ENCODE measurements at places on chromosomes 1 and 21.

GRCh38 chr21:42144679-42145568 lies 73.8 kb downstream of the UMODL1 start:
- DNase-seq, result no peak

GRCh38 chr1:86030180-86030579 lies 126.4 kb downstream of the COL24A1 start:
- no peak for DNase-seq

GRCh38 chr1:115118611-115119010 lies 29.3 kb upstream of the TSPAN2 start:
- no peak for DNase-seq

GRCh38 chr1:84995484-84996334 lies 1.2 kb downstream of the MCOLN2 start:
- no peak for DNase-seq

DNA sequence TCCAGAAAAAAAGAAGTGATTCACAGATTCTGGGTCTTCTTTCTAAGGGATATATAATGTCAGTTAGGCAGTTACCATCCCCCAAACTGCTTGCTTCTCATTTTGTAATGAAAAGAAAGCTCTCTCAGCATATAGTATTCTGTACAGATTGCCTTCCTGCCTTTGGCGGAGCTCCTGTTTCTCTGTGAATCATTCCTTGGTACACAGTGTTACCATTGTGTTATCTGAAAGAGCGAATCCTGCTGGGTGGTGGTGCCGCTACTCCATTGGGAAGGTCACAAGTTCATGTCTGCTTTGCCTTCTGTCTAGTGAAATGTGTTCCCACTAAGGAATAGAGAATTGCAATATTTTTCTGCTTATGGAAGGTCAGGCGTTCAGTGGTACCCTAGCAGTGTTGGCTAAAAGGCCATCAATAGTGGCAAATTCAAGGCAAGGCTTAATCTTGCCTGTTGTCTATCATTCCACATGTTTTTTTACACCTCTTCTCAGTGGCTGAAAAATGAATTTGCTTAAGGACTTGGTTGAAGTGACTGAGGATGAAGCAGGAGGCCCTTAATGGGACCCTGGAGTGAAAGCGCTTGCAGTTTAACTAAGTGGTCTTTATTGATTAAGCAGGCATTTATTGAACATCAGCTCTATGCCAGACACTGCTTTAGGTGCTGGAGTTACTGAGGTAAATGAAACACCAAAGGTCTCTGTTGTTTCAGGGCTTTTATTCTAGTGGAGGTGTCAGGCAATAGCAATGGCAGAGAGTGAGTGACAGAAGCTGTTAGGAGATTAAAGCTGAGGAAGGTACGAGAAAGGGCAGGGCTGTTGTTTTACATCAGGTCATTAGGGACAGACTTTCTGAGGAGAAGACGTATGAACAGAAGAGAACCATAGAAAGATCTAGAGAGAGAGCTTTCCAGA lies 186.7 kb downstream of the PDE4B start:
- no peak for DNase-seq

DNA sequence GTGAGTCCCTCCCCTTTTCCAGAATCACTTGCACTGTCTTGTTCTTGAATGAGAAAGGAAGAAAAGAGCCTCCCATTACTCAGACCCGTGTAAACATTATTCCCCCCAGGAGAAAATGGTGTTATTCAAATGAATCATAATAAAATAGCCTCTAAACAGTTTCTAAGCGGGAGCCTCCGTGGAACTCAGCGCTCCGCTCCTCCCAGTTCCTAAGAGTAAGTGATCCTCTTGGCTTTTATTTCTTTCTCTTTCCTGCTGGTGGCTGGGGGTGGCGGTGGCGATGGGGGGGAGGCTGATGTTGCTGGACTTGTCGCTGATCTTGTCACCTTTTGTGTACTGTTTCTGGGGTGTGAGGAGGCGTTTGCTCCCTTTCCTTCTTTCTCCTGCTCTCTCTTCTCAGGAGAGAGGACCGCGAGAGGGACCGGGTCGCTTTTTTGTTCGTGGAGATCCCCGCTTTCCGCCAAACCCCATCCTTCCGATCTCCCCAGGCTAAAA lies 781 bp downstream of the PROX1 start:
- DNase-seq, result no peak

DNA sequence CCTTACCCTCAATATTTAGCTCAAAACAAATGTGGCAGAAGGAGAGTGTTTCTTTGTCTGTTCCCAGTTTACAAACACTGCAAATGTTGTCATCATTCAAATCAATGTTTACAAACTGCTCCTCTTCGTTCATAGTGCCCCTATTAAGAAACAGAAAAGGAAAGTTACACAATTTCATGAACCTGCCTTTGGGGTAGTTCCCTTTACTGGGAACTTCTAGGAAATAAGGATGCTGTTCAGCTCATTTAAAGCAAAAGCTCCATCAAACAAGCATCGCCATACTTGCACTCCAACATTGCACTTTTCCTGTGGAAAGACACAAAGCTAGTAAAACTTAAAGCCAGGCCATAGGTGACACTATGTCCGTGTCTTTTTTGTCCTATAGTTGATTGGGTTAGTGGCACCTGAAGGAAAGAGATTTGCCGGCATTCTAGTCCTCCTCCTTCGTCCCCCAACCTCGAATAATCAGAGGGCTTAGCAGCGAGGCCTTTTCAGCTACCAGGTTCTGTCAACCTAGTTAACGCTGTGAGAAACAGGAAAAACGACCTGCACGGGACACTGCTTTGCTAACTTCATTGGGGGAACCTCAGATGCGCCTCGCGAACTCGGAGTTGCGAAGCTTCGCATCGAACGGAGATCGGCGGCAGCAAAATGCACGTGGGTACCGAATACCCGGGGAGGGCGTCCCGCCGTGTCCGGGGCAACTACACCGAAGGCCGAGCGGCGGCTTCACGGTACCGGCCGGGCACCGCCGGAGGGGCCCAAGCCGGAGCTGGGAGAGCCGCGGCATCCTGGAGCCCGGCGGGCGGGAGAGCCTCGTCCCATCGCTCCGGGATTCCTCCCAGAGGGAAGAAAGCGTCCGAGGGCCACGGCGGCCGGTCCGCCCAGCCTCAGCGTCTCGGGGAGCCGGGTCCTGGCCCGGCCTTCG lies 706 bp downstream of the C21orf91 start:
- no peak for DNase-seq

DNA sequence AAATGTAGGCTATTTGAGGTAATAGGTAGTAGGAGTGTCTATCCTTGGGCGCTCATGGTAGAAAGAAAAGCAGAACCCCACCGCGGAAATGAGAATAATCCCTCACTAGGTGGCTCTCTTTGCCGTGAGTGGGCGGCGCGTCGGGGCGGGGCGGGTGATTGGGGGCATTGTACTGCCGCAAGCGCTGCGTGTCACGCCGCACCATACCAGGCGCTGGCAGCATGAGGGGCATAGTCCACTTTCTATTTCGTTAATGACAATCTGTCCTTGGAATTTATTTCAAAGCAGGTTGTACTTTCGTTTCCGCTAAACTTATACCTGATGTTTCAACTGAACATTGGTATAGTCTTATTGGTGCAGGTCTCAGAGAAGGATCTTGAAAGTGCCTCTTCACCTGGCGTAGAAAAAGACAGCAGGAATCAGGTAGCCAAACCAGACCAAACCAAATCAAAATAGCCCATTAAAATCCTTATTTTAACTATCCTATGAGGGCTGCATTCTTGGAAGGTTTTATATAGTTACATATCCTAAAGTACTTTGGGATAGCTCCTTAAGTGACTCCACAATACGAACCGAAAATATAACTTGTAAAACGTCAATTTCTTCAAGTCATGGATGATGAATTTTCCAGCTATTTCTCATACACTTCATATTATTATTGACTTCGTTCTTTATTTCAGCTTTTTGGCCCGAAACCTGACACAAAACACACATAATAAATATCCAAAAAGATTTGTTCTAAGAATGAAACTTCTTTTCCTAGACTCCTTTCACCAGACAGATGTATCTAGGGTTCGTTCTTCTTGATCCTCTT lies 1.9 kb upstream of the SMG7 start:
- DNase-seq, result peak; percentile 85

GRCh38 chr21:45528028-45528705 lies 14.1 kb downstream of the SLC19A1 start:
- DNase-seq, result no peak

DNA sequence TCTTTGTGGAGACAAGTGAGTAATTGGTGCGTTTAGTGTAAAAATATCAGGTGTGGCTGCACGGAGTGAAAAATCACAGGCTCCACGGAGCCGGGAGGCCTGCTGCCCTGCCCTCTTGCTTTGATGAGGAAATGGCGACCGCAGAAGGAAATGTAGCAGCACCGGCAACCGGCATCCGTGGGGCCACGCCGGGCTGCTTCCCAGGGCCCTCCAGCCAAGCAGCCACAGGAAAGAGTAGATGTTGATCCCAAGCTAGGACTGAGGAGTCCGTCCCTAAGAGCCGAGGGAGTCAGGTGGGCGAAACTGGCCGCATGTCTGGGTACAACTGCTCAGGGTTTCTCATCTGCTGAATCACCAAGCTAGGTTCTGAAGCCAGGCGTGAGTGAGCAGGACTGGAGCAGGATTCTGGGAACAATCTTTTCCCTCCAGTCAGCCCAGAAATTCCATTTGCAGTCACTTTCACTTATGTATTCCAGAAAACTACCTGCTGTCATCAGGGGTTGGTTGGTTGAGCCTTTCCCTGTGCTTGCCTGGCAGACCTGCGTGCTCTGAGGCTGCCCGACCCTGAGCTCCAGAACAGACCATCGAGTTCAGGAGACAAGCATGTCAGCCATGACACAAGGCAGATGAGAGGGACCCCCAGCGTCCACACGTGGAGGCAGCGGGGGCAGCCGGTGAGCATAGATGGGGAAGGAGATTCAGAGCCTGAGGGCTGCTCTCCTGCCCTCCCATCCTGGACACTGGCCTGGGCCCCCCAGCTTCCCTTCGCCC lies 5.8 kb upstream of the ITGB2 start:
- no peak for DNase-seq

GRCh38 chr1:174659823-174660222 lies 212.1 kb downstream of the GPR52 start:
- no peak for DNase-seq

GRCh38 chr1:67645495-67646144 lies 39.4 kb upstream of the GADD45A start:
- no peak for DNase-seq

DNA sequence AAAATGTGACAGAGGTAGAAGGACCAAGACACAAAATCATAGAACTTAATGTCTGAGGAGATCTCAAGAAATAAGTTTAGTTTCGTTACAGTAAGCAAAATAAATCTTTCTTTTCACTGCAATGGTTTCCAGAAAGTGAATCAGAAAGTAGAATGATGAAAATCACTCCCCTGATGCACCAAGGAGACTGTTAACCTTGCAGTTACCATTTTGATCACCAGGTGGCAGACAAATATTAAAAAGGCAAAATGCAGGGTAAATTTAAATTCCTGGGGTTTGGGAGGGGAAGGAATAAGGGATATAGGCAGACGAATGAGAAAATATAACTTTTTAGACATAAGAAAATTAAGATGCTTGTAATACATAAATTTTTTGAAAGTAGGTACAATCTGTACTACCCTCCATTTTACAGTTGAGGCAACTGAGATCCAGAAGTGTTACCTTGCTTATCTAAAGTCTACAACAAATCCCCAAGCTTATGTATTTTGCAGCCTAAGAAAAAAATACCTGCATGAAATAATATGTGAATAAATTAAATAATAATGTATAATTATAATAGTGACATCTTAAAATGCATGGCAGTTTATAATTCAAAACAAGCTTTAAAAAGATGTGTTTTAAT lies 253.2 kb downstream of the CRB1 start:
- DNase-seq, result peak; percentile 15

- no peak for DNase-seq
Observed at GRCh38 chr1:107787299-107787698, 177.7 kb downstream of the VAV3 start.

GRCh38 chr1:93648656-93649055 lies 33.0 kb downstream of the BCAR3 start:
- DNase-seq, result no peak

DNA sequence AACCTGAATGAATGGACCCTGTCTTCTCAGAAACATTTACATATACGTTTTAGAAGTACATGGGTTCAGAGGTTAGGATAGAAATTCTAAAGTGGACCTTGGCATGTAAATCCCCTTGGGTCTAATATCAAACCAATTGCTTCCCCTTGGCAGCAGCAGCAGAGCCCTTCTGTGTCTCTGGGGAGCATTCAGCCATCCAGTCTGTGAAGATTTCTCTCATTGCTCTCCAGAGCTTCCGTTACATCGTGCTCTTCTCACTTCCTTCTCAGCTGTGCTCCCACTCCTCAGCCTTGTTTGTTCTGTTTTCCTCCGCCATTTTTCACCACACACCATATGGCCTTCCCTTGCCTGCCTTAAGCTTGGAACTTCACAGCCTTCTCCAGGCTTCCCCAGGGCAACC lies 61.5 kb upstream of the ATP1B1 start:
- DNase-seq, result no peak

GRCh38 chr1:33120436-33121231 lies 39.7 kb downstream of the AZIN2 start:
- DNase-seq, result no peak

- DNase-seq, result no peak
Observed at GRCh38 chr21:41625428-41625827, 117.5 kb upstream of the TMPRSS2 start.

DNA sequence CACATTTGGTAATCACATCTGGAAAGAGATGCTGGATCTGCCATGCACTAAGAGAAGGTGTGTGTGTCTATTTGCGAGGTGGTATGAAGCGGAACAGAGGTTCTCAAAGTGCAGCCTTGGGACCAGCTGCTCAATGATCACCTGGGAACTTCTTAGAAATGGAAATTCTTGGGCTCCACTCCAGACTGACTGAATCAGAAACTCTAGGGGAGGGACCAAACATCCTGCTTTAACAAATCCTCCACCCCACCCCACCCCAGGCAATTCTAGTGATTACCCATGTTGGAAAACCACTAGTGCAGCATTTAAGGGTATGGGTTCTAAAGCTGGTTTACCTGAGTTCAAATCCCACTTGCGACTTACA lies 143.9 kb upstream of the JUN start:
- no peak for DNase-seq

DNA sequence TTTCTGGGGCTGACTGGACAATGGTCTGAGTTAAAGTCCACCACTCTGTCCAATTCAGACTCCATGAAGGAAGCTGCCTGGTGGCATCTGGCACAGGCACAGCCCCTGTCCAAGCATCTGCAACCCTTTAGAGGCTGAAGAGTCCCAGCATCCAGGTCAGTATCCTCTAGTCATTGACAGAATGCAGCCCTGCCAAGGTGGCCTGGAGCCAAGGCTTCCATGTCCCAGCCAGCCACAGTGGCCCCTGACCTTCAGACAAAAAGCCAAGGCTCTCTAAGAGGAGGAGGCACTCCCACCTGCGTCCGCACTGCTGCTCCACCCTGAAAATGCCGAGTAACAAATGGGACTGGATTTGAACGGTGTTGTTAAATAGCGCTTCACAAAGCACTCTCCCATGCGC lies 49.4 kb downstream of the KCNN3 start:
- DNase-seq, result no peak

- DNase-seq, result no peak
Observed at GRCh38 chr1:227004796-227005195, 64.7 kb downstream of the COQ8A start.

- DNase-seq, result no peak
Observed at GRCh38 chr1:246772686-246773085, 48.5 kb downstream of the SCCPDH start.

GRCh38 chr1:203986887-203987461 lies 85.9 kb upstream of the SOX13 start:
- no peak for DNase-seq

All from NCI-H1930 (cell line).